SW480 (cell line): ENCODE measurements at places on chromosomes 5 and 9.
A peak's percentile ranks its signal among the peaks of the same experiment; 100 is the strongest.

- no peak for DNase-seq
These were observed 10.0 kb downstream of the INSYN2B start for GRCh38 chr5:169970339-169970738.

GRCh38 chr5:172052450-172053236 is 46.2 kb upstream of the FBXW11 start:
- no peak for DNase-seq

DNA sequence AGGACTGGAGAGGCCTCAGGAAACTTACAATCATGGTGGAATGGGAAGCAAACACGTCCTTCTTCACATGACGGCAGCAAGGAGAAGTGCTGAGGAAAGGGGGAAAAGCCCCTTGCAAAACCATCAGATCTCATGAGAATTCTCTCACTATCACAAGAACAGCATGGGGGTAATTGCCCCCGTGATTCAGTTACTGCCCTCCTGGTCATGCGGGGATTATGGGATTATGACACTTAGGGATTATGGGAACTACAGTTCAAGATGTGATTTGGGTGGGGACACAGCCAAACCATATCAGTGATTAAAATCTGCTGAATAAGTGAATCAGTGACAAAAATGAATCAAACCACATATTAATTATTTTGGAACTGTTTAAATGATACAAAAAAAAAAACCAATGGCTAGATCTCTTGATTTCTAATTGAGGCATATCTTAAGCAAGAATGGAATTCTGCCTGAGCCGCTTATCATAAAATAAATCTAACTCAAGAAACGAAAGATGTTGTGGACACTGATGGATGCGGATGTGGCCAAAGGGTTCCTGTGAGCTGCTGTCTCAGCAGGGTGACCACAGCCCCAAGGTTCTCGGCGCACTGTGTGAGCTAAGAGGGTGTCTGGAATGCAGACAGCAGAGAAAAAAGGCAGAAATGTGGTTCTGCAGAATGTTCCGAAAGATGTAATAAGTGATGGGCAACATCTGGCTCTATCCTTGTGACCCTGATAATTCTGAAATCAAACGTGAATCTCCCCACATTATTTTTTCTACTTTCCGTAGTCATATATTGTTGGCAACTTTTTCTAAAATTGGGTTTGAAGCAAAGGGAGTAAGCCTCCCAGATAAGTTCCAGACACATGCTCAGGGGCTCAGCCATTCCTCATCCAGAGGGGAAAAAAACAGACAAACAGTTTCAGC is 107.2 kb upstream of the ICE1 start:
- no peak for DNase-seq

GRCh38 chr5:75017971-75018370 is 34.4 kb downstream of the GCNT4 start:
- no peak for DNase-seq

DNA sequence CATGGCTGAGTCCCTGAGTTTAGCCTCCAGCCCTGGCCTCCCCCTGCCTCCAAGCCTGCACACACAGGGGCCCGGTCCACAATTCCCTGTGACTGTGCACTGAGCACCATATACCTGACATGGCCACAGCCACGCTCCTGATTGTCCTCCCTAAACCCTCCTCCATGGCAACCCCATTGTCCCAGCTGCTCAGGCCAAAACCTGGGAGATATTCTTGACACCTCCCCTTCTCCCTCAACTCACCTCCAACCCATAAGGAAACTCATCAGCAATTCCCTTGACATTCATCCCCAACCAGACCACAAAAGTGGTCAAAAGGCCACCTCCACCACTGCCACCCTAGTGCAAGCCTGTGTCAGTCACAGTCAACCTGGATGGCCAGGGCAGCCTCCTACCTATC is 107.5 kb upstream of the MVB12B start:
- DNase-seq = no peak

GRCh38 chr5:173772384-173773059 is 115.6 kb upstream of the CPEB4 start:
- DNase-seq = no peak

DNA sequence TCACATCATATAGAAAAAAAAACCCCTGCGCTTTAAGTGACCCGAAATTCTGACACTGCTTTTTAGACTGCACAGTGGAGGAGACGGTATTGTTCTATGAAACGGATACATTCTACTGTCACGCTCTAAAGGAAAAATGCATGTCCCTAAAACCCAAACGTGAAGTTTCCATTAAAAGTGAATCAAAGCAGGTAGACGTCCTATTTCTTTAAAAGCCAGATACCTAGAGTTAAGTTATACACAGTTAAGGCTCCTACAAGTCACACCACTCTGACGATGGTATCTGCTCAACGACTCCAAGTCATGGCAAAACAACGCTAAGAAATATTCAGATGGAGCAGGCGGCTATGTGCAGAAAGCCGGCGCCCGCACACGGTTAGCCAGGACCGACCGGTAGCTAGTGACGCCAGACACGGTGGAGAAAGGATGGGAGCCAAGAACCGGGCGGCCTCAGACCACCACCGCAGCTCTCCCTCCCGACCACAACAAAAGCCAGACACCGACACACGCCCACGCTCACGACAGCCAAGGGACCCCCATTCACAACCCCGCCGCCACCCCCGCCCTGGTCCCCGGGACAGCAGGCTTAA is 734 bp downstream of the SKP1 start:
- DNase-seq = peak; percentile 72

DNA sequence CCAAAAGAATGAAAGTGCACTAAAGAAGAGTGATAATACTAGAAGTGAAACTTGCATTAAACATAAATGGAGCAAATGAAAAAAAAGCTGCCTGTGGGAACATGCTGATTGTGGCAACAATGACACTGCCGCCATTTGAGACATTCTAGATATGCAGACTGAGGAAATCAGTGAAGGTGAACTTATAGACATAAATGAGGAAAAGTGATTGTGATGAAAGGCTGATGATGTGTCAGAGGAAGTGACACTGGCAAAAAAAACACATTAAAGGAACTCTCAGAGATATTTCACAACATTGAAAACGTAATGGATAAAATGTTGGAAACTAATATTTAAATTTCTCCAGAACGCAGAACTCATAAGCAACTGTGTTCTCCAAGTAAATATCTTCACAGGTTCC is 1.2 kb downstream of the ERCC8 start:
- DNase-seq = no peak

GRCh38 chr9:136394312-136395019 is 5.5 kb downstream of the SNAPC4 start:
- DNase-seq = no peak

DNA sequence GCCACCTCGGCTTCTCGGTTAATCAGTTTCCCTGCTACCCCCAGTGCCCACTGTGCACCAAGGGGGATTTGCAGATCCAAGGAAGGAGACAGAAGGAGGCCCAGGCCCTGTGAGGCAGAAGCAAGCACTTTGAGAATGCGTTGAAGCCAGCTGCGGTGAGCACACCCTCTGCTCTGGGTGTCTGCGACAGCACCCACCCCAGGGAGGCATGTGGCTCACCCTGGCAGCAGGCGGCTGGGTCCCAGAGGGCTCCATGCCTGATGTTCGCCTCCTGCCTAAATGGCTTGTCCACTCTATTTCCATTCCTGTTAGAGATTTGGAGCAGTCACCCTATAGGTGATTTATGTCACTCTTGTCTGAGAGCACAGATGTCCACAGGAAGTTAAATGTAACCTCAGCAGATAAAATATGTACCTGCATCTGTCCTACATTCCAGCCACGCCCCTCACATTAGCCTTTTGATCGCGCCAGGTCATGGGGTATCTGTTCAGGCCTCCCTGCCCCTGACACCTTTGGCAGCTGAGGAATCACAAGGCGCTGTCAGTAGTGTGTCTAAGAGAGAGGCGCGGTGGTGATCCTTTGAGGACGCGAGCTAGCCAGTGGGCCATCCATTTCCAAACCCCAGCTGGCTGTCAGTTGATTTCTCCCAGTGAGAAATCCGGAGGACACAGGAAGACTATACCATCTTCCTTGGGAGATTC is 28.1 kb downstream of the PTGES2 start:
- peak; percentile 79 for DNase-seq

DNA sequence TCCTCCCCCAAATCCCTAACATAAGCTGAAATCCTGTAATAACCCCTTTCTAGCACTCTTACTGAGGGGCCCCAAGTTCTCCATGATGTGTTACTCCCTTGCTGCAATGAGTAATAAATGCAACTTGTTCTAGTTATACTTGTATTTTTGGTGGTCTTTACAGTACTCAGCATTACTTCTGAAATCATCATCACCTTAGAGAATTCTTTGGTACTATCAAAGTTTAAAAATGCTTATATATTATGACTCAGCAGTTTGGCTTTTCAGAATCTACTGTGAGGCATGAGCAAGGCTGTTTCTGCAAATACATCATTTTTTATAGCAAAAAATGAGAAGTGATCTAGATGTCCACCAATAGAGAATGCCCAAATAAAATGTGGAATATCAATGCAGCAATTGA is 20.7 kb upstream of the ROPN1L start:
- DNase-seq = no peak

- DNase-seq = no peak
These were observed 80.5 kb downstream of the FNBP1 start for GRCh38 chr9:129962451-129962864.

GRCh38 chr5:39164529-39165402 is 54.6 kb downstream of the FYB1 start:
- no peak for DNase-seq

GRCh38 chr5:77824981-77825380 is 48.8 kb upstream of the TBCA start:
- DNase-seq = no peak

- peak; percentile 11 for DNase-seq
These were observed 416.5 kb upstream of the CCNH start for GRCh38 chr5:87829217-87829551.

- DNase-seq = no peak
These were observed 965 bp downstream of the CLTA start for GRCh38 chr9:36191686-36192085.

GRCh38 chr9:79684711-79685575 is 113.2 kb downstream of the TLE4 start:
- DNase-seq = no peak

DNA sequence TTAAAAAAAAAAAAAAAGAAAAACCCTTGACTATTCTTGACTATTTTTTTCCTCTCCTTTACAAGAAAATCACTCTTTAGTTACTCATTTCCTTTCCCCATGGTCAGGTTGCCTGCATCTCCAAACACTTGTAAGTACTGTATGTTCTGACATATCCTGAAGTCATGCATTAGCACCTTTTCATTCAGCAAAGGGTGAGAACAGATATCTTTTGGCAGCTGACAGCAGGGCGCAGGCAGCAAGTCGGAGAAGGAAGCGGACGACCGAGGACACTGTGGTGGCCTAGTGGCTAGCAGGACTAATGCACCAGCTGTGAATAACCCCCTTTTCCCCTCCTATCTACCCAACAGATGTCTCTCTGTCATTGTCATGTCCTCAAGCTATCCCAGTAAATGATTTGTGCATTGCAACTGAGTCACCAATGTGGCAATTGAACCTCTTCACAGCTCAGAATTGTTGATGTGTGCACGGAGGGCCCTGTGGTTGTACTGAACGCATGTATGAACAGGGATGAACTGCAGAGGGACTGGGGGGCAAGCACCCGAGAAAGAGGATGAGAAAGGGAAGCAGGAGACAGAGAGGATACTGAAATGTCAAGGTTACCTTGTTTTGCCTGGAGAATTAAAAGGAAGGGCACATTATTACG is 996.0 kb upstream of the ARRDC3 start:
- DNase-seq = no peak

DNA sequence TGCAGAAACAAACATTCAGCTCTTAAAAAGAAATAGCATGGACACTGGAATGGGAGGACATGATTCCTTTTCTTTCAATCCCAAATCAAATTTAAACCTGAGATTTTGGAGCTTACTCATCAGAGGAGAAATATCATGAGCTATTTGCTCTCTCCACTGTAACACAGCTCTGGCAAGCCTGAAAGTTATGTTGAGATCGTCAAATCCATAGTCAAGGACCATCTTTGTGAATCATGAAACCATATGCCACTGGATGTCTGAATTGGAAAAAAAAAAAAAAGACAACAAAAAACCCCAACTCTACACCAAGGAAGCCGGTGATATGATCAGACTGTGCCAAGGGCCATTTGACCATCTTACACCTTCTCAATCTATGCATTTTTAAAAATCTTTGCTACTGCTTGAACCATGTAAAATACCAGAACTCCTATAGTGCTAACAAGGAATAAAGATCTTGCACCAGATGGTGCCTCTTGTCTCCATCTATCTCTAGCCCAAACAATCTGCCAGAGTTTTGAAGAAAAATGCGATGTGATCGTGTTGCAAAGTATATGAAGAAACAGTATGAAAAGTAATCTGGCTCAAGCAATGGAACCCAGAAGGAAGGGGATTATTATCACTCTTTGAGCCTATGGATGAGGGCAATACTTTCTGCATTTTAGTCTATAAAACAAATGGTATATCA is 138.1 kb upstream of the MEF2C start:
- no peak for DNase-seq

- DNase-seq = no peak
These were observed 569.9 kb downstream of the GABRG2 start for GRCh38 chr5:162637481-162637880.

- DNase-seq = no peak
These were observed 125.6 kb downstream of the TRIO start for GRCh38 chr5:14268738-14269137.

- no peak for DNase-seq
These were observed 178.6 kb downstream of the FGF18 start for GRCh38 chr5:171597946-171598640.

DNA sequence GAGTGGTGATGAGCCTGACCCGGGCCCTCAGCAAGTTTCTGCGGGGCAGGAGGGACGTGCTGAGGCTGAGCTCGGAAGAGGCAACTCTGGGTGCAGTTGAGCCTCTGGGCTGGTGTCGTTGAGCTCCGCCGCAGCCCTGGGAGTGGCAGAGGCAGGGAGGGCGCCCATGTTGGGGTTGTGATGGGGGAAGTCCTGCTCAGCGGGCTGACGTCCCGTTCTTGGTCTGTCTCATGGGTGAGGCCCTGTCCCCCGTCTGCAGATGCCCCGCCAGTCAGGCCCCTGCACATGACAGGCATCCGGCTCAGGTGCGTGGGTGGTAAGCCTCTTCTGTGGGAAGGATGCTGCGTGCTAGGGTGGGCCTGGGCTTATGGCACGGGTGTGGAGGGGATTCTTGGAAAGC is 64.3 kb downstream of the RXRA start:
- DNase-seq = no peak

DNA sequence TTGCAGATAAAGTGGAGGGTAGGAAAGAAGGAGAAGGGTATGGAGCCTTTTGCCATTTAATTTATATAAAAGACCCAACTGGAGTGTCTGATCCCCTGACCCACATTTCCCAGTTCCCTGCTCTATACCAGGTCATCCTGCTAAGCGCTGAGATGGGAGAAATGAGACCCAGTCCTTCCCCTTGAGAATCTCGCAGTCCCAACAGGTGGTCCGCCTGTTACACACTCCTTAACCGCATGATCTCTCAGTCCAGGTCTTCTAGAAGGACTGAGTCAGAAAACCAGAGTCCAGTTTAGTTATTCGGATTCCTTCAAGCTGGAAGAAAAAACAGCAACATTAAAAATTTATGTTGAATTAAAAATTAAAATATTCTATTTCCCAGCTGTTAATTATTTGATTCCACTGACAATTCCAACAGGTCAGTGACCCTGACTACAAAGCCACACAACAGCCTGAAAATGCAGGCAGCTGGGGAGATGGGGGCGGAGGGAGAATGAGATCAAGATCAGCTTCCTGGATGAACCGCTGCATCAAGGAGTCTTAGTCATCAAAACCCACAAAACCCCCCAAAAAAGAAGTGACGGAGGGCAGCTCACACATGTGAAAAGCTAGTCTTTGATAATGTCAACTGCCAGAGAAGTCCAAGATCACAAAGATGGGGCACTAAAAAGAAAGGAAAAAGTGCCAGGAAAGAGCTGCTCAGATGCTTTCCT is 44.0 kb downstream of the GGTA1 start:
- DNase-seq = no peak

- no peak for DNase-seq
These were observed 323.4 kb downstream of the CSNK1G3 start for GRCh38 chr5:123835421-123835820.
